H9 (cell line): ENCODE measurements at places on chromosomes 7 and 10. TPM values are rescaled to one million over a fixed set of nuclear protein-coding genes. Genes with fewer than 3 reads are reported as not detected.
A peak's percentile ranks its signal among the peaks of the same experiment; 100 is the strongest.

GRCh38 chr10:21463436-21463835 lies 62.0 kb downstream of the SKIDA1 start:
- H3K27me3 ChIP-seq, result no peaks in the 10 kb centered on the region
- no peak overlapping the region for H3K4me3 ChIP-seq
- H3K27ac ChIP-seq, result no peak overlapping the region
- DNase-seq, result no peak
- no peaks in the 10 kb centered on the region for H3K36me3 ChIP-seq

Gene GSDME
- 5.5 and 5.8 TPM in 2 replicates for total RNA-seq

GRCh38 chr10:23202779-23203178 lies 10.7 kb downstream of the PTF1A start:
- no peaks in the 10 kb centered on the region for H3K4me1 ChIP-seq
- H3K4me3 ChIP-seq, result no peak overlapping the region
- no peaks in the 10 kb centered on the region for H3K36me3 ChIP-seq
- H3K27me3 ChIP-seq, result peaks cover 74% of the 10 kb centered on the region
- no peak for DNase-seq
- H3K27ac ChIP-seq, result no peak overlapping the region

- H3K36me3 ChIP-seq, result peaks cover 8% of the 10 kb centered on the region
- no peaks in the 10 kb centered on the region for H3K27me3 ChIP-seq
- peak overlapping the region; percentile 44; the same call in 1 of the 3 replicates for H3K4me3 ChIP-seq
- DNase-seq, result peak; percentile 58
- peaks cover 8% of the 10 kb centered on the region; the same call in 1 of the 2 replicates for H3K4me1 ChIP-seq
Measured at GRCh38 chr10:132408367-132408781, 11.4 kb downstream of the PWWP2B start.

Gene DNA2
- total RNA-seq, result 43.4 and 46.9 TPM in 2 replicates

- H3K36me3 ChIP-seq, result no peaks in the 10 kb centered on the region; the same call in 2 of the 3 replicates
- no peak for DNase-seq
- H3K27ac ChIP-seq, result no peak overlapping the region
- no peaks in the 10 kb centered on the region for H3K27me3 ChIP-seq
Measured at GRCh38 chr10:75191821-75192568, 18.6 kb upstream of the VDAC2 start.

Gene ADCYAP1R1
- 7.4 and 8.9 TPM in 2 replicates for total RNA-seq

GRCh38 chr7:75876126-75876881 lies 2.5 kb upstream of the RHBDD2 start:
- no peaks in the 10 kb centered on the region for H3K27me3 ChIP-seq
- no peak overlapping the region for H3K27ac ChIP-seq
- no peak overlapping the region for H3K4me3 ChIP-seq
- peaks cover 12% of the 10 kb centered on the region for H3K36me3 ChIP-seq

DNA sequence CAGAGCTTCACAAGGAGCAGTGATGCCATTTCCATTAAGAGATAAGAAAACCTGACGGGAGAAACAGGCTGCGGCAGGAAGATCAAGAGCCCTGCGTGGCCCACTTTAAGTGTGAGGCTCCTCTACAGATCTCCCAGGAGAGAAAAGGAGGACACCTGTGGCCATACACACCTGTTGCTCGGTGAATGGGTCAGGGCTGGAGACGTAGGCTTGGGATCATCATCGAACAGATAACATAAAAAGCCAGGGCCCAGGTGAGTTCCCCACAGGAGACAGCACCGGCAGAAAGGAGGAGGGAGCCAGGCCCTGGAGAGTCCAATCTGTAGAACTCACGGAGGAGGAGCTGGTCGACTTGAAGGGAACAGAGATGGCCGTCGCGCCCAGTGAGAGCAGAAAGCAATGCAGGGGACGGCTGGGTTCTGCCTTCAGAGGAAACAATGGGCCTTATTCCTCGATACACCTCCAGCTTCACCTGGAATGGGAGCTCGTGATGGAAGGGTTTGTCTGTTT lies 556.8 kb downstream of the DNAJB6 start:
- no peak for DNase-seq
- no peaks in the 10 kb centered on the region for H3K4me1 ChIP-seq
- peaks cover 10% of the 10 kb centered on the region for H3K36me3 ChIP-seq
- H3K27me3 ChIP-seq, result no peaks in the 10 kb centered on the region
- H3K4me3 ChIP-seq, result no peak overlapping the region

DNA sequence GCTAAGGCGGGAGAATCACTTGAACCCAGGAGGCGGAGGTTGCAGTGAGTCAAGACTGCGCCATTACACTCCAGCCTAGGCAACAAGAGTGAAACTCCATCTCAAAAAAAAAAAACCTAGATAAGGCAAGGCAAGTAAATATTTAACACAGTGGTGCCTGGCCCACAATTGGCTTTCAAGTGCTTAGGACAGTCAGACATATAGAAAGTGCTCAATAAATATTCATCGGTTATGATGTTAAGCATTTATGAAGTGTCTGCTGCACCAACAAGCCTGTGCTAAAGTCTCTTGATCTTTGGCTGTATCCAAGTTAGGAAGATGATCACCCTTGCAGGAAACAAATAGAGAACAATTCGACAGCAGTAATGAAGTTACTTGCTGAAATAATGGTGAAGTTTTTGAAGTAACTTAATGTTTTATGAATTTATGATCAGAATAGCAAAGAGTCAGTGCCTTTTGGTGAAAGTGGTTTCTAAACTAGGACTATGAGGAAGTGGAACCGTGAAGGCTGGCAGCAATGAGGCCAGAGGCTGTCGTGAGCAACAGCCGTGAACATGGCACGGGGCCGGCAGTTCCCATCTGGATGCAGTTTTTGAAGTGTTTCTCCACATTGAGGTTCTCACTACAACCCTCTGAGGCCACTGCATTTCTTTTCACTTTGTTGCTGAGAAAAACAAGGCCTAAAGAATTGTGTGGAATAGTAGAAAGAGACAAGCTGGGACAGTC lies 48.1 kb upstream of the GATA3 start:
- H3K36me3 ChIP-seq, result peaks cover 3% of the 10 kb centered on the region
- H3K4me1 ChIP-seq, result no peaks in the 10 kb centered on the region
- no peak overlapping the region for H3K27ac ChIP-seq
- no peak overlapping the region for H3K4me3 ChIP-seq
- no peaks in the 10 kb centered on the region for H3K27me3 ChIP-seq

GRCh38 chr10:50576245-50576815 lies 47.4 kb downstream of the SGMS1 start:
- H3K4me1 ChIP-seq, result peaks cover 23% of the 10 kb centered on the region
- DNase-seq, result no peak
- no peaks in the 10 kb centered on the region for H3K27me3 ChIP-seq
- H3K36me3 ChIP-seq, result no peaks in the 10 kb centered on the region; the same call in 2 of the 3 replicates
- H3K27ac ChIP-seq, result no peak overlapping the region

- DNase-seq, result no peak
- no peak overlapping the region for H3K4me3 ChIP-seq
- H3K36me3 ChIP-seq, result no peaks in the 10 kb centered on the region
- no peaks in the 10 kb centered on the region for H3K27me3 ChIP-seq
- H3K27ac ChIP-seq, result no peak overlapping the region
Measured at GRCh38 chr10:124903111-124903510, 38.8 kb upstream of the ZRANB1 start.

DNA sequence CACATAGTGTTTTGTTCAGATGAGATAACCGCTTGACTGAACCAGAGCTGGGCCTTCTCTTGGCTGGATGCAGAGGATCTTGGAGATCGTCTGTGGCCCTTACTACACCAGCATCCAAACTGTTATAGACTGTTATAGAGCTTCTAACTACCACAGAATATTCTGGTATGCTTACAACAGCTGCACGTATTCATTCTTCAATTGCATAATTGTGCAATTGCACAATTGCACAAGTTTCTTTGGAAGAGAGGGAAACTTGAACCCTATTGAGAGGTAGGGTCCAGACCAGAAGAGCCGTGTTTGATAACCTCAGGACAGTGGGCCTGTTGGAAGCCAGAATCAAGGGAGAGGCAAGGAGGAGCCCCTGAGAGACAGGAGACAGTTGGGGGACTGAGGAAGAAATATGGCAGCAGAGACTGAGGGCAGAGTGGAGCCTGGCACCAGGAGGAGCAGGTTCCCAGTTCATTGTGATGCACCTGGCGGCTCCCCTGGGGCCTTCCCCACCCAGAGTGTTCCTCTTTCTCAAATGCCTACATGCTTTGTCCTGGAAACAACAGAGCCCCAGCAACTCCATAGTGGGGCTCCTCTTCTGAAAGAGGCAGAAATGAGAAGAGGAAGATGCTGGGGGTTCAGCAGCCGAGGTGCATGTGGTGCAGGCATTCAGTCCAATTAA lies 64.1 kb downstream of the PTPRZ1 start:
- no peaks in the 10 kb centered on the region for H3K27me3 ChIP-seq
- H3K4me1 ChIP-seq, result peaks cover 18% of the 10 kb centered on the region; the same call in 1 of the 2 replicates
- peak; percentile 72 for DNase-seq
- peaks cover 19% of the 10 kb centered on the region for H3K36me3 ChIP-seq

DNA sequence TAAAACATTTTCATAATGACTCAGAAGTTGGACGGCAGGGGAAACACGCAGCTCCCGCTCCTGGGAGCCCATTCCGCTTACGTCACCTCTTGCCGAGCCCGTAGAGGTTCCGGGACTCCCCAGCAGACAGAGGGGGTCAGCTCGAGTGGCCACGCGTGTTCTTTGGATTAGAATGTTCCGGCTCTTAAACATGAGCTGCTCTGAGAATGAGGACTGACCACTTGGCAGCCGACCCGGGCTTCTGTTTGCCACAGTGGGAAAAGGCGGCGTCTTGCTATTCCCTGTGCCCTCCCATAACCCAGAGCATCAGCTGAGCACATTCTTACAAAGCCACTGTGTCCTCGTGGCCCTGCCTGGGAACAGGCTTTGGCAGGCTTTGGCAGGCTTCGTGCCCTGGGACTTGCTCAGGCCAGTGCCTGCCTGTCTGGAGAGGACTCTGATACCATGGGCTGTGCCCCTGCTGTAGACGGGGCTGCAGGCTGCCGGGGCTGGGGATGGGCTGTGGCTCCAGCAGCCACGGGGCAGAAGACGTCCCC lies 40.1 kb downstream of the PFKP start:
- H3K27me3 ChIP-seq, result no peaks in the 10 kb centered on the region
- no peaks in the 10 kb centered on the region; the same call in 1 of the 2 replicates for H3K4me1 ChIP-seq
- no peak overlapping the region for H3K4me3 ChIP-seq
- DNase-seq, result no peak

- no peak for DNase-seq
- no peaks in the 10 kb centered on the region for H3K36me3 ChIP-seq
- no peak overlapping the region for H3K27ac ChIP-seq
- no peaks in the 10 kb centered on the region for H3K4me1 ChIP-seq
Measured at GRCh38 chr10:3805201-3805790, 20.3 kb upstream of the KLF6 start.

Gene OR6V1
- not detected in 2 replicates for total RNA-seq

DNA sequence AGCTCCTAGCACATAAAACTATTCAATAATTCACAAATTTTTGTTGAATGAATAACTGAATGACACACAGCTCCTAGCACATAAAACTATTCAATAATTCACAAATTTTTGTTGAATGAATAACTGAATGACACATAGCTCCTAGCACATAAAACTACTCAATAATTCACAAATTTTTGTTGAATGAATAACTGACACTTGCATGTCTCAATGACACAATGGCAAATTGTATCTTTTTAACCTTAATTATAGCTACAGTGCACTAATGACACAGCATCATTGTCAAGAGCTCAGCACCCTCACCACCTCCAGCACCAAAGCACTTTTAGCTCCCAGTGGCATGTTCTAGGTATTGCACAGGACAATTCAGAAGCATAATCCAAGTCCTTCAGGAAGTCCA lies 131.6 kb downstream of the PDE1C start:
- no peak overlapping the region for H3K27ac ChIP-seq
- DNase-seq, result no peak
- H3K4me3 ChIP-seq, result no peak overlapping the region
- no peaks in the 10 kb centered on the region for H3K4me1 ChIP-seq
- no peaks in the 10 kb centered on the region for H3K36me3 ChIP-seq

Gene NOLC1
- 168 and 171 TPM in 2 replicates for total RNA-seq

DNA sequence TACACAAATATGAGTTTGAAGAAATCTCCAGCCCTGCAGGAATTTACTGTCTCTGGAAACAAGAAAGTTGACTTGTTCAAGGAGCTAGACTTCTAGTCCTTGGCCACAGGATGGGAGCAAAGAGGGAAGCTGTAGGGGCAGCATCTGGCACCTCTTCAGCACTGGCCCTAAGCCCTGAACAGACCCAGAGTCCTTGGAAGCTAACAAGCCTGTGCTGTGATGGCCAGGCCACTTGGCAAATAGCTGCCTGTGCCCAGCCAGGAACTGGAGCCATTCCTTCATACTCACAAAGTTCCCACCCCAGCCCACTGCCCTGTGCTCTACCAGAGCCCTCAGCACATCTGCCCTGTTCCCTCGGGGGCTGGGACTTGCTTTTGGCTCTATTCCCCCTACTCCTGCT lies 9.4 kb upstream of the COL13A1 start:
- no peaks in the 10 kb centered on the region; the same call in 1 of the 2 replicates for H3K36me3 ChIP-seq
- no peak overlapping the region for H3K27ac ChIP-seq
- no peak for DNase-seq
- no peaks in the 10 kb centered on the region for H3K4me1 ChIP-seq
- H3K27me3 ChIP-seq, result no peaks in the 10 kb centered on the region

Gene ANKRD1
- 0.11 and 0.13 TPM in 2 replicates for total RNA-seq

Gene TRUB1
- 19.5 and 20.6 TPM in 2 replicates for total RNA-seq

DNA sequence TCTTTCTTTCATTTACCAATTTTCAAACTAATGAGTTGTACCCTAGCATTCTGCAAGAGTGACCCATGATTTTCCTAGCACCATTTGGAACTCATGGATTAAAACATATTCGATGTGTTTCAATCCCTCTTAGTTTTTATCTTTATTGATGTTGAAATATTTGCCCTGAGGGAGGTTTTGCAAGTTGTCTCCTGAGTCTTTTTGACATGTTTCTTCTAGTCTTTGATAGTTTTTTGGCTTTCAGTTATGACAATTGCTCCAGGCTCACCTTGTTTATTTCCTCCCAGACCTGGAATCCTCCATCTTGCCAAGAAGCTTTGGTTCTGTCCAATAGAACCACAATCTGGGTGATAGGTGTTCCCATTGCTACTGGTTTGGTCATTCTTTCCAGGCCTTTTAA lies 327.8 kb downstream of the WDR11 start:
- DNase-seq, result no peak
- H3K36me3 ChIP-seq, result no peaks in the 10 kb centered on the region

- no peaks in the 10 kb centered on the region for H3K36me3 ChIP-seq
- H3K27me3 ChIP-seq, result no peaks in the 10 kb centered on the region
- peak; percentile 57 for DNase-seq
- H3K4me3 ChIP-seq, result no peak overlapping the region
Measured at GRCh38 chr10:71748671-71749191, 24.6 kb downstream of the VSIR start.

DNA sequence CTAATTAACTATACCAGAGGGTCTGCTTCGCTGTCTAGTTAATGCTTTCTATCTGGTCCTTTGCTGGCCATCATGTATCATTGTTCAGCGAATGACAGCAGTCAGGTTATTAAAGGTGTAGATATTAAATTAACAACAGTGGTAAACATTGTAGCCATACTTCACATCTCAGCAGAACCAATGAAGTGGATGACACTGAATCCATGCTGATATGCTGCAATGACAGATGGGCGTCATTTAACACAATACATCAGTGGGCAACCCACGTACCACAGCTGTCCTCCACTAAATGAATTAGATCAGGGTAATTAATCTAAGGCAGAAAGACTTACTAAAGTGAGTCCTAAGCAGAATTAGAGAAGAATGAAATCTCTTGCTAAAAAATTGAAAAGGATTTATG lies 767.2 kb downstream of the NXPH1 start:
- H3K27me3 ChIP-seq, result no peaks in the 10 kb centered on the region
- no peaks in the 10 kb centered on the region for H3K4me1 ChIP-seq
- no peaks in the 10 kb centered on the region for H3K36me3 ChIP-seq
- no peak overlapping the region for H3K27ac ChIP-seq
- no peak for DNase-seq
- H3K4me3 ChIP-seq, result no peak overlapping the region
